ENCODE measurements at places on chromosomes 11 and 22.
A peak's percentile ranks its signal among the peaks of the same experiment; 100 is the strongest.

DNA sequence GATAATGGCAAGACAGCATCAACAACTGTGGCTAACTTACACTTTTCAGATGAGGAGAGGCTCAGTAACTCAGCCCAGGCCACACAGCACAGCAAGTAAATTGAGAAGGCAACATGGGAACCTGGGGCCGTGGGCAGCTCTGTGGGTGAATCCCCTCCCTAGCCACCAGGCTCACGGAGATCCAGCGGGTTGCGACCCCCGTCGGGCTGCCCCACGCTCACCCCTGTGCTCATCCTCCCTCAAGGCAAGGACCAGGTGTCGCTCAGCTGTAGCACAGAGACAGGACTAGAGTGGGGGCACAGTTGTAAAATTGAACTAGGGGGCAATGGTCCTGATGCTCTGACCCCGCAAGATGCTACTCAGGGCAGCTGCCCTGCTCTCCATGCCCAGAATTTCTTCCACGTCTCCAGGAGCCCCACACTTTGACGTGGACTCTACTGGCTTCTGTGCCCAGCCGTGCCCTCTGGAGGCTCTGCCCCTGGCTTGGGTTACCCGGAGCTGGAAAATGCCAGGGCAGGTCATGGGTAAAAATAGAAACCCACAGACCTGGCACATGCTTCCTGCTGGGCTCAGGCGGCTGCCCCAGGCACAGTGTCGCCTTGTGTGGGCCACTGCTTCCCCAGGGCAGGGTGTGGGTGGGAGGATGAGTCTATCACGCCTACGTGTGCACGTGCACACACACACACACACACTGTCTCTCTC is 9.0 kb downstream of the TUBA8 start:
- no peak overlapping the region for H3K27ac ChIP-seq
- DNase-seq = no peak
- H3K36me3 ChIP-seq = no peaks in the 10 kb centered on the region
- H3K27me3 ChIP-seq = no peaks in the 10 kb centered on the region
- H3K4me1 ChIP-seq = no peaks in the 10 kb centered on the region

DNA sequence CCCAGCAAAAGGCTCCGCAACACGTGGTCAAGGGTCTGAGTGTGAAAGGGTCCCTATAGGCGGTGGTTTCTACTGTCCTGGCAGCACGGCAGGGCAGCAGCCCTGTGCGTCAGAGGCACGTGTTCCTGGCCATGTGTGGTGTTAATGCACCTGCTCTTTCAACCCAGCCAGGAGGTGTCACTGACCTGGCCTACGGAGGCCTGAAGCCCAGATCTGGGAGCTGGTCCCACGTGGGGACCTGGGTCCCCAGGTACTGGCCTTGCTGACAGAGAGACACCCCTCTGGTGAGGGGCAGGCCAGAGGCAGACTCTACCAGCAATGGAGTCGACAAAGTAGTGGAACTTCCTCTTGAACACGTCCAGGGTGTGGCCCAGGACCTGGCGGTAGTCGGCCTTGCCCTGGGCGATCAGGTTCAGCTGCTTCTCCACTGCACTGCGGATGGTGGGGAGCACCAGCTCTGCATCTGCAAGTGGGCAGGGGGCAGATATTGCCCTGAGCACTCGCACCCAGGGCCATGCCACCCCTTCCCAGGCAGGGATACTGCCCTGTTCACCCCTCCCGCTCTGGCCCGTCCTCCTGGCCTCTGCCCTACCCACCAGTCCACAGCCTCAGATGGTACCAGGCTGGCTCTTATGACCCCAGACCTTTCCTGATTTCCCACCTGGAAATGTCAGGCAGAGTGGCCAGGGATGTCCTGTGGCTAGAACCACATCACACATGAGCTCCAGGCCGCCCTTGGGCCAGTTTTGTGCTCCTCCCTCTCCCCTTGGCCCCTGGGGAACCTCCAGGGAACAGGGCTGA is 6.8 kb upstream of the PPM1F start:
- H3K4me1 ChIP-seq = peaks cover 21% of the 10 kb centered on the region
- no peak overlapping the region for H3K4me3 ChIP-seq
- no peak overlapping the region for H3K27ac ChIP-seq

GRCh38 chr11:78331711-78332110 is 85.9 kb downstream of the GAB2 start:
- no peak overlapping the region for H3K27ac ChIP-seq
- H3K4me3 ChIP-seq = no peak overlapping the region
- H3K4me1 ChIP-seq = no peaks in the 10 kb centered on the region
- H3K36me3 ChIP-seq = no peaks in the 10 kb centered on the region

DNA sequence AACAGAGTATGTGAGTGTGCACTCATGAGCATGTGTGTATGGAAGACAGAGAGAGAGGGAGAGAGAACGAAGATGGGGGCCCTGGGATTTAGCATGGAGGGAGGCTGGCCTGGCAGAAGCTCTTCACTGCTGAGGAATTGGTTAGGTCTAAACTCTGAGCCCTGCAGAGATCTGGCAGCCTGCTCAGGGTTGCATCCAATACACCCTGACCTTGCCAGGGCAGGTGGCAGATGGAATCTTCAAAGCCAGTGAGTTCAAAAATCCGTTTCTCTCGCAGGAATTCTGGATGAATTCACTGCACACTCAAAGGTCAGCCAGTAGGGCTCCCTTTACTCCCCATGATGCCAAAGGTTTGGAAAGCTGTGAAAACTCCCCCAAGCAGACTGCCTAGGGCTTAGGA is 61.4 kb upstream of the OLFML1 start:
- no peak overlapping the region for H3K27ac ChIP-seq
- H3K36me3 ChIP-seq = no peaks in the 10 kb centered on the region
- no peaks in the 10 kb centered on the region for H3K27me3 ChIP-seq

DNA sequence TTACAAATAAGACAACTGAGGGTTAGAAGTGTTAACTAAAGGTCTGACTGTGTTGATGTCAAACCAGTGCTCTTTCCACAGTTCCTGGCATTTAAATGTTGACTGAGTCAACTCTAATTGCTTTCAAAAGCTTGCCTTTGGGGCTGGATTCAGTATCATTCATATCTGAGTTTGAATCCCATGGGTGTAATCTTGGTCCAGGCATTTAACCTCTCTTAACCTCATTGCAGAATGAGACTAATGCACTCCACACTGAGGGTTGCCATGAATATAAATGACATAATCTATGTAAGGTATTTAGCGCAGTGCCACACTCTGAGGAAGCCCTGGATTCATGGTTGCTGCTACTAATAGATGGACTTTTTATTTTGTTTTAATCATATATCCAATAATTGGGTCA is 274.3 kb downstream of the DDX10 start:
- H3K4me1 ChIP-seq = no peaks in the 10 kb centered on the region
- H3K4me3 ChIP-seq = no peak overlapping the region
- no peaks in the 10 kb centered on the region for H3K27me3 ChIP-seq
- no peaks in the 10 kb centered on the region for H3K36me3 ChIP-seq
- no peak overlapping the region for H3K27ac ChIP-seq

GRCh38 chr11:73976451-73977151 is 6.0 kb downstream of the UCP2 start:
- H3K36me3 ChIP-seq = peaks cover 37% of the 10 kb centered on the region
- no peak overlapping the region for H3K27ac ChIP-seq
- DNase-seq = no peak
- peaks cover 7% of the 10 kb centered on the region for H3K4me1 ChIP-seq
- H3K27me3 ChIP-seq = no peaks in the 10 kb centered on the region

- H3K27ac ChIP-seq = peak overlapping the region; percentile 98
- no peaks in the 10 kb centered on the region for H3K36me3 ChIP-seq
- peak overlapping the region; percentile 39 for H3K4me3 ChIP-seq
Observed at GRCh38 chr11:118929501-118930093, 3.9 kb upstream of the BCL9L start.

DNA sequence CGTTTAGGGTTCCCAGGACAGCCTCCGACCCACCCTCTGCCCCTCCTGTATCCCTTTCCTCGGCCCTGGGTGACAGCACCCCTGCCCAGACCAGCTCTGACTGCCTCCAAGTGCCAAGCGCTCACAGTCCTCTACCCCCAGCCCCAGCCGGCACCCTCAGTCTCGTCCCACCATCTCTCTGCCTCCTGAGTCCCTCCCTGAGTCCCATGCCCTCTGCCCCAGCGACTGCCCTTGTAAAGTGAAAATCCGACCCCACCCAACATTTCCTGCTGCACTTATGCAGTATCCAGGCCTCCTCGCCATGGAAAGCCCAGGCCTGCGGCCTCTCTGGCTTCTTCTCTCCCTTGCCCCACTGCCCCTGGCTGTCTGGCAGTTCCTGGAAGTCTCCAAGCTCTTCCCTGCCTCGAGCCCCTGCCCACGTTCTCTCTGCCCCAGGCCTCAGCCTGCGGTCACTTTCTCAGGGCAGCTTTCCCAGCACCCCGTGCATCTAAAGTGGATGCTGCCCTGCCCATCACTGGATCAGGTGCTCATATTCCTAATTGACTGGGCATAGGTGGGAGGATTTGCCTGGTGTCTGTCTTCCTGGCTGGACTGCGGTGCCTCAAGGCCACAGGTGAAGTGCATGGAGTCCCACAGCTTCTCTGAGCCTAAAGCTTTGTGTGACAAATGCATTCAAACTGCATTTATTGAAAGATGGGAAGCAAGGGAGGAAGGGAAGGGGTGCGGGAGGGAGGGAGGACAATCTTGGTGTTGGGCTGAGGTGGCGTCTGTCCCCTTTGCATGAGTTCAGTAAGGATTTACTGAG is 17.7 kb upstream of the IL2RB start:
- H3K27me3 ChIP-seq = no peaks in the 10 kb centered on the region
- H3K36me3 ChIP-seq = no peaks in the 10 kb centered on the region
- H3K4me1 ChIP-seq = peaks cover 13% of the 10 kb centered on the region
- H3K27ac ChIP-seq = peak overlapping the region; percentile 17

Measured in adrenal gland (tissue), 19 donors.